ENCODE measurements at places on chromosomes 3 and 15.

- DNase-seq = no peak
These were observed 668.7 kb downstream of the OTOL1 start for GRCh38 chr3:162165346-162165745.

DNA sequence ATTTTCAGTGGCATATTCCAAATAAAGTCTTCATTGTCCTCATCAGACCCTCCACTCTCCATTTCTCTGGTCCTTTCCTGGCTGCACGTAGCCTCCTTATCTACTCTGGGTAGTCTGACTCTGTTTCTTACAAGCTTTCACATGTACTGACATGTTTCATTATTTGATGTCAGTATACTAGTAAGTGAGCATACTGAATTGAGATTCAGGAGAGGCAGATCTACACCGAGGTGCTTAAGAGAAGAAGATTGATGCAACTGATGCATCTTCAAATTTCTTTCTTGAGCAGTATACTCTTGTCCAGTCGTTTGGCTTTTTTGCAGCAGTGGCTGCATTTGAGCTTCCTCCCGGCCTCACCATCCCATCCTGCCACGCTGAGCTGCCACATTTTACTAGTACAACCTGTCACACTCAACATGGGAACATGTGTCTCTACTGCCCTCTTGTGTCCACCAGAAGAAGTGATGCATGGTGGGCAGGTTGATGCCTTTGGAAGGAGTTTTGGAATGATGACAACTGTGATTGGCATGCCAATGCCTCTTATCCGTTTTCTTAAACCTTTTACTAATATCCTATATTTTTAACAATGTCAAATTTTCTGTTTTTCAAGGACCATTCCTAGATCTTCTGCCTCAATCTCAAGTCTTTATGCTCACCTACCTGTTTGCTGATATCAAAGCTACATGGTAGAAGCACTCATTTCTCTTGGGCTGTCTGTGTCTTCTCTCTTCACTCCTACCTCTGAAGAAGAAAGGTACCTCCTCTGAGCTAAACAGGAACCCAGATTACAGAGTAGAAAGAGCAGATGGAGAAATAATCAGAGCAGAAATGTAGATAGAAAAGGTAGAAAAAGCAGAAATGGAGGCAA is 38.7 kb downstream of the GUCA1C start:
- DNase-seq = peak; percentile 12

- DNase-seq = no peak
These were observed 93.9 kb upstream of the BHLHE40 start for GRCh38 chr3:4885316-4885715.

GRCh38 chr3:127535106-127535785 is 55.3 kb downstream of the TPRA1 start:
- no peak for DNase-seq

- no peak for DNase-seq
These were observed 485.4 kb downstream of the CNTN6 start for GRCh38 chr3:1578124-1578806.

- peak; percentile 83 for DNase-seq
These were observed 1.1 kb downstream of the CELSR3 start for GRCh38 chr3:48661501-48662144.

- DNase-seq = no peak
These were observed 103.8 kb upstream of the IL12A start for GRCh38 chr3:159884661-159885402.

DNA sequence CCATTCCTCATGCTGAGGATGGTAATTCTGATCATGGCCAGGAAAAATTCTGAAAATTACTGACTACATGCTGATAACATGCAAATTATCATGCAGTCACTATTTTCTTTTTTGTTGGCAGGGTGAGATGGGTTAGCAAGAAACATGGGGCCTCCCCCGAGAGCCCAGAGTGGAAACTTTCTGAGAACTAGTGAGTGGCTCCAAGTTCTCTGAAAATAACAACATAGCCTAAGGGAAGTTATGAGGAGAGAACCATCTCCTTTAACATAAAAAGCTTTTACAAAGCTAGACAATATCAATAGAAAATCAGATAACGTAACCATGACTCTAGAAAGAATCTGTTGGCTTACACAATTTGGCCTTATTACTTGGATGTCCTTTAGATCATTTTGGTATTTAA is 254.2 kb downstream of the PLOD2 start:
- no peak for DNase-seq

- no peak for DNase-seq
These were observed 24.5 kb downstream of the SEMA3G start for GRCh38 chr3:52420388-52420787.

DNA sequence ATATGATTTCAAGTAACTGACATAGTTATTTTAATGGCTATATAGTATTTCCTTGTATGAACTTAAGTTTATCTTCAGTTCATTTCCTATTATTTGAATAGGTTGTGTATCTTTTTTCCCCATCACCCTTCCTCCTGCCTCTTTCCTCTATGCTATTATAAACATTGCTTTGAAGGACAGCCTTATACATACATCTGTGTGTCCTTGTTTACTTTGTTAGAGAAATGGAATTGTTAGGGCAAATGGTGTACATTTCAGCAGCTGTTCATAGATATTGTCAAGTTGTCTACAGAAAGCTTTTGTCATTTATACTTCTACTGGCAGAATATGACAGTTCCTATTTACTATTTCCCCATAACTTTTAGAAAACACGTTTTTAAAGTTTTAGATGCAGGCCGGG is 18.4 kb downstream of the AKAP13 start:
- DNase-seq = no peak

DNA sequence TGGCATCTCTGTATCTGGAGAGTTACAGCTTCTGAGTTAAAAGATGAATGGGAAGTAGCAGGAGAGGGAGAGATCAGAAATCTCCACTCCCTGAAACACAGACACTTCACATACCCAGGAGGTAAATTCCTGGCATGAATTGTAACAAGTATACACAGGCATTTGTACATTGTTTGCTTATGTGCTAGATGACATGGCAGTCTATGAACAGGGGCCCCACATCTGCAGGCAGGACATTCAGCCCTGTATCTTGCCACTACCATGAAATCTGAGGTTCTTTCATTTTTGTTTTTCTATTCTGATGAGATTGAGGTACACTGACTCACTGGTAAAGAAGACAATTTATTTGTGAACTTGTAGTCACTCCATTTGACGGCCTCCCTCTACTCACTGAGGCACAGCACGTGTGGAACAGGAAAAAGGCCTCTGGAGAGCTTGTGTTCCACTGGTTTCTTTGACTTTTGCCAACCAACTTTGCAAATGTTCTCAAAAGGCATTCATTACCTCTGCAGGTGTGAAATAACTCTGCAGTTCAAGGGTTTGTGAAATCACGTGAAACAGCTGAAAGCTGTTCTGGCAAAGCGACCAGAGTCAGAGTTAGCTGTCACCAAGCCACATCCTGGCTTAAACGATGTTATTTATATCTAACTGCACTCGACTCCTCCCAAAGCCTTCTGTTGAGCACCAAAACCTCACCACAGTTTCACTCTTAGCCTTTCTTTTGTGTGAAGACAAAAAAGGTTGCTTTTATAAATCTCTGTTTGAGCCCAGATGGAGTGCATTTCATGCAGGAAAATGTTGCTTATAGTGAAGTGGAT is 401.3 kb upstream of the CFAP20DC start:
- DNase-seq = peak; percentile 22

- DNase-seq = no peak
These were observed 204.0 kb downstream of the TAFA4 start for GRCh38 chr3:68728343-68728742.

DNA sequence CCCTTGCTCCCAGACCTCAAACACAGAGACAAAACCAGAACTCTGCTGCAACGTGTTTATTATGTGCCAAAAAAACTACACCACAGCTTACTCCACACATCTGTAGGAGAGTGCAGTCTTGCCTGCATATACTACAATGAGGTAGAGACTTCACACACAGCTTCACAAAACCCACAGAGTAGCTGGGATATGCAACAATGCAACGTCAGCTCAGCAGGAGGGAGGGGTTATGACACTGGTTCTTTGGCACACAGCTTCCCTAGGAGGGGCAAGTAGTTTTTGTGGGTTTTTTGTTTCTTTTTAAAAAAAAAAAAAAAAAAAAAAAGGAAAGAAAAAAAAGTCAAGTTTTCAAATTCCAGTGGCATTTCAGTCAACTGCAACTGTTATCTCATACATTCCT is 2.9 kb upstream of the RPS17 start:
- DNase-seq = no peak

DNA sequence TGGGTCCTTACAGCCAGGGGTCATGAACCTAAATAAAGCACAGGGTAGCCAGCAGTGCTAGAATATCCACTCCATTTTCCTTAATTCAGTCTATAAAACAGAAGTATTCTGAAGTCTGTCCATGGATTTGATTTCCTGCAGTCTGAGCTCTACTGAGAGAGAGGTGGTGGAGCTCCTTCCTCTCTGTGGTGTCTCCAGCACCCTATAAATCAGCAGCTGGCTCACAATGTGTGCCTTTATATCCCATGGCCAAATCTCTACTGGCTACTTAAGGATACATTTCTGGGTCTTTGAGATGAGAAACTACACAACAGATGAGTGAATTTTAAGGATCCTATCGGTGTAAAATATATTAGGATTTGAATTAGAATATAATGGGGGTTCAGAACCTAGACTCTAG is 339.9 kb upstream of the RBMS3 start:
- DNase-seq = no peak

- DNase-seq = no peak
These were observed 13.6 kb downstream of the LACTB start for GRCh38 chr15:63135281-63135680.

DNA sequence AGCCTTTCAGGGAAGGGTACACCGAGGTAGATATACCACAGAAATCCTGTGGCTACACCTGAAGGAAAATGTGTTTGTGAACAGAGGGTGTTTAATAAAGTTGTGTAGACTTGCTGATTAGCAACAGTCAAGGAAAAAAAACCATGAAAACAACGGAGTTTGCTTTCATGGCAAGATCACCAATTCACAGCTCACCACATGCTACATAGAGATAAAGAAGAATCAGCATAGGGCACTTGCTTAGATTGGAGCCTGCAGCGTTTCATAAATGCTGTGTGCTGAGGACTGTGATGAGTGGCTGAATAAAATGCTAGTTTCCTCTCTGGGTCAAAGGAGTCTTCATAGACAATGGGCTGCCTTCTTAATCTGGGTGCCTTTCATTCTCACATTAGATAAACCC is 257.6 kb downstream of the SLC9A9 start:
- DNase-seq = no peak

- no peak for DNase-seq
These were observed 499.8 kb downstream of the ROBO2 start for GRCh38 chr3:77539677-77540076.

DNA sequence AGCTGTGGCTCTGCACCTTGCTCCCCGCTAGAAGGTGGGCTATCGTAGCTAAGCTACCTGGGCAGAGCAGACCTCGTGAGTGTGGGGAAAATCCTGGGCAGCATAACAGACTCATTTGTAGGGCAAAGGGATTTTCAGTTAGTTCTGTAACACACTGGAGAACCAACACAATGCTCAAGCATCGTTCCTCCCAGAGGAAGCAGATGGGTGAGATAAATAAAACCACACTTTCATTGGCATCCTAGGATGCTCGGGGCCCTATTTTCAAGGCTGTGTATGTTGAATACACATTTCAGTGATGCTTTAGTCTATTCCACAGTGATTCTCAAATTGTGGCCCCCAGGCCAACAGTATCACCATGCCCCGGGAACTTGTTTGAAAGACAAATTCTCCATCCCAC is 20.0 kb downstream of the LIPC start:
- no peak for DNase-seq

DNA sequence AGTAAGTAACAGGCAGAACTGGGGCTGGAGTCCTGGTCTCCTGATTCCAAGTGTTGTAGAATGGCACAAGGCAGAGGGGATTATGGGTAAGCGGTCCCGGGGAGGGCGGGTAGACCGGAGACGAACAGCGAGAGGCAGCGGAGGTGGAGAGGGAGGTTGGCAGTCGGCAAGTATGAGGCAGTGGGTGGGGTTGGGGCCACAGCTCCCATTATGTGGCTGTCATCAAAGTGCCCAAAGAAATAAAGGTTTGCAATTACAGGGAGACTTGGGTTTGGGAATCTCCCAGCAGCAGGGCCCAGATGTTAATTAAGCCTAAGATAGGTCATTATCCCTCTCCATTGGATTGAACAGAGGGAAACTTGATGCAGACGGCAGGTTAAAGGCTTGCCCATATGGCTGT is 16.9 kb downstream of the FAM43A start:
- no peak for DNase-seq

- no peak for DNase-seq
These were observed 409.2 kb downstream of the DIPK2A start for GRCh38 chr3:144380849-144381248.

GRCh38 chr3:161602475-161602874 is 105.9 kb downstream of the OTOL1 start:
- DNase-seq = no peak

DNA sequence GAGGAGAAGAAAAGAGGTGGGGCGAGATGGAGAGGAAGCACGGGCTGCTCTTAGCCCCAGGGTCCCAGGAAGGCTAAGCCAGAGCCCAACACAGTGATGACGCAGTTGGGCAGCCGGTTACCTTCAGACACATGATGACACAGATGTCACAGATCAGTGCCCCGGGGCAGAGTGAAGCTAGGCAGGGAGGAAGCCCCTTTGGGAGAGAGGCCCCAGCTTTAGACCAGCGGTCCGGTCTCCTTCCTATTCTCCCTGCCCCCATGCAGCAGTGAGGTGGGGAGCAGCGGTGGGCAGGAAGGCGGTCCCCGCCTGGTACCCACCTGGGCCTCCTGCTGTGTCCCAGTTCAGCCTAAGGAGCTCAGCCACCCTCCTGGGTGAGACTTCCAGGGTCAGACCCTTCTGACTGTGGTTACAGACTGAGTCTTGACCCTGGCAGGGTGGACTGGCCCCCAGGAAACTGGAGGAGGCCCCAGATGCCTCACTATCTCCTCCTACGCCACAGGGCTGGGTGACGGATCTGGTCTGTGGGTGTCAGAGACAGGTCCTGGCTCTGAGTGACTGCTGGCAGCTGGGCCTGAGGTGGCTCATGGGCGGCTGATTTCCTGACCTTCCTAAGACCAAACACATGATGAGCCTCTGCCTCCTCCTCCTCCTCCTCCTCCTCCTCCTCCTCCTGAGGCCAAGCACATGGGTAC is 38.8 kb upstream of the LINGO1 start:
- no peak for DNase-seq

- no peak for DNase-seq
These were observed 58.8 kb upstream of the TRPM1 start for GRCh38 chr15:31160297-31160696.

- no peak for DNase-seq
These were observed 12.2 kb downstream of the SELENOS start for GRCh38 chr15:101264911-101265641.

Data from GM12892 (cell line).